Fibroblast of villous mesenchyme (primary cell): ENCODE measurements at places on chromosomes 12 and 14. TPM values are rescaled to one million over a fixed set of nuclear protein-coding genes. Genes with fewer than 3 reads are reported as not detected.

CCDC38 gene
- not detected in 2 replicates for total RNA-seq

CDKN1B gene
- 53.1 and 56.6 TPM in 2 replicates for total RNA-seq

DNA sequence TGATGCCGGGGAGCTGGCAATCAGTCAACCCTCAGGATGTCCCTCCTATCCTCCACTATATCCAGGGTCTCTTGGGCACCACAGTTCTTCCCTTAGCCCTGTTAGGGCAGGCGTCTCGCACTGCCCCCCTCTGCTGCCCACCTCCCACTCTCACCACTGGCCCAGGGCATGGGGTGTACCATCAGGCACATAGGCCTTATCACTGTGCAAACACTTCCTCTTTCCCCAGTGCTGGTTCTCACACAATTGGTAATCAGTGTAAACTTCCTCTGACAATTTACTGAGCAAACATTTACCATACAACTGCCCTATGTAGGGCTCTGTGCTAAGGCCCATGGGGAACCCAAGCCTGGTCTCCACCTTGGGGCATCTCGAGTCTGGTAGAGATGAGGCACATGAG lies 20.1 kb upstream of the TMED10 start:
- DNase-seq, result no peak

THTPA gene
- total RNA-seq, result 15.5 and 18.0 TPM in 2 replicates

DNA sequence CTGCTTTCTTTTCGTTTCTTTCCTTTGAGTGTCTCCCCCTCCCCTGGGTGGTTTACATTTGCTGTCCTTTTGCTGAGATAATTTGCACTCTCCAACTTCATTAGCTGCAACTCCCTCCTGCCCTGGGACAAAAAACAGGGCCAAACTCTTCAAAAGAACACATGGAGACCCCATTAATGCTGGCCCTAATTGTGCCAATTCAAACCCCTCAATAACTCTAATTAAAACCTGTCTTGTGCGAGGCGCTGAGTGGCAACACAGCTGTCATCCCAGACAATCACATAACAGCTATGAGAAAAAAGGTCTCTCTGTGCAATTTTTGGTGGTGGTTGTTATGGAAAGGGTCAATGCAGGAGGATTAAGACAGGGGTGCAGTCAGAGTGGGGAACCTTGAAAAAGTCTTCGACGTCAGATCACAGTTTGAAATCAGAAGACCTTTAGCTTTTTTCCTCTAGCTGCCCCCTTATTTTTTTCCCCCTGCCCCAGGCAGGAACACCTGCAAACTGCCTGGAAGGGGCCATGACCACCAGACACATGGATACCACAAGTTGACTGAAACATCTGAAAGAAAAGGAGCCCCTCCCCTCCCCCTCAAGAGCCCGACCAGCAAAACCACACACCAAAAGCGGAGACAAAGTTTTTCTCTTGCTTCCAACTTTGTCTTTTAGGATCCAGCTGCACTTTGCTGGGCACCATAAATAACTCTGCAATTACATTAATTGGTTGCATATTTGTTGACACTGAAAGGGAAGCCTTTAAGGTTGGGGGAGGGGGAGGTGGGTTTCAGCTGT lies 26.5 kb upstream of the SMOC1 start:
- DNase-seq, result no peak

P2RX2 gene
- total RNA-seq, result not detected in 2 replicates

DNA sequence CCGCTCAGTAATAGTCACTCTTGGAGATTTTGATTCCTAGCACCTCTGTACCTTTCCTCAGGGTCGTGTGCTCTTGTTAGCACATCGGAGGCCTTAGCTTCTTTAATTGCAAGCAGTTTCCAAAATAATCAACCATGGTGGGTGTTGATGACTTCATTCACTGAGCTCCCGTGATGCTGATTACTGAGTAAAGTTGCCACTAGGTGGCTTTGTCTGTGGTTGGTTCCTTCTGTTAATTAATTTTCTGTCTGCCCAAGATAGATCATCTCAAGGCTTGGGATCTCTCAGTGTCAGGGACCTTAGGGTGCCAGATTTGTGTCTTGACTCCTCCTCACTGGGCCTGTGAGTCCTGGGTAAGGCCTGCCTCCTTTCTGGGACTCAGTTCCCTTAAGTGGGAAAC lies 54.3 kb downstream of the PTPN11 start:
- peak; percentile 5 for DNase-seq

MYH7 gene
- not detected in 2 replicates for total RNA-seq

GRCh38 chr14:74737753-74738325 lies 24.9 kb downstream of the FCF1 start:
- peak; percentile 8 for DNase-seq

ESRRB gene
- not detected in 2 replicates for total RNA-seq

TAS2R14 gene
- 4.5 and 6.9 TPM in 2 replicates for total RNA-seq

DNA sequence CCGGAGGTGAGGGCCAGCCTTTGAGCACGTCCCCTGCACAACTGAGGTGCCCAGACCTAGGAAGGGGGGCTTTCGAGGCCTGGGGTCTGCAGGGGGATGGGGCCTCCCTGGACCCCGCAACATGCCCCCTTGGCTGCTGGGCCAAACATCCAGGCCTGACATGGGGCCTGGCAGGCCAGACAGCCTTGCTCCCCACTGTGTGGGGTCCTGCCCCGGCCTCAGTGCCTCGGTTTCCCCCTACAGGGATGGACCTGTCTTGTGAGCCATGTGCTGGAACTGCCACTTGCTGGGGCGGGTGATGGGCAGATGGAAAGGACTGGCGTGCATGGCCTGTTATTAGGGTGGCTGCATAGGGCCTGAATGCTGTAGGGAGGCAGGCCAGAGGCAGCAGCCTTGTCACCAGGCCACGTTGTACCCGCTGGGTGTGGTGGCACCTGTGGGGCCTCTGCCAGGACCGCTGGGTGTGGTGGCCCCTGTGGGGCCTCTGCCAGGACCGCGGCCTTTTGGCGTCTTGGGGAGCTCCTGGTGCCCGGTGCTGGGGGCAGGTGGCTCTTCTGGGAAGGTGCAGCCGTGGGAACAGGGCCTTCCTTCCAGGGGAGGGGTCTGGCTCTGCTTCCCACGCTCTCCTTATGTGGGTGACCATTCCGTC lies 20.4 kb downstream of the ASPG start:
- no peak for DNase-seq

- no peak for DNase-seq
Measured at GRCh38 chr12:120358412-120359100, 10.4 kb downstream of the MSI1 start.

GRCh38 chr12:66160704-66161103 lies 9.1 kb downstream of the TMBIM4 start:
- DNase-seq, result no peak

- no peak for DNase-seq
Measured at GRCh38 chr12:132407992-132408391, 78.6 kb upstream of the GALNT9 start.

- peak; percentile 88 for DNase-seq
Measured at GRCh38 chr14:73943083-73943482, 6.8 kb downstream of the FAM161B start.

TAS2R8 gene
- total RNA-seq, result 0.32 and 0.43 TPM in 2 replicates

DNA sequence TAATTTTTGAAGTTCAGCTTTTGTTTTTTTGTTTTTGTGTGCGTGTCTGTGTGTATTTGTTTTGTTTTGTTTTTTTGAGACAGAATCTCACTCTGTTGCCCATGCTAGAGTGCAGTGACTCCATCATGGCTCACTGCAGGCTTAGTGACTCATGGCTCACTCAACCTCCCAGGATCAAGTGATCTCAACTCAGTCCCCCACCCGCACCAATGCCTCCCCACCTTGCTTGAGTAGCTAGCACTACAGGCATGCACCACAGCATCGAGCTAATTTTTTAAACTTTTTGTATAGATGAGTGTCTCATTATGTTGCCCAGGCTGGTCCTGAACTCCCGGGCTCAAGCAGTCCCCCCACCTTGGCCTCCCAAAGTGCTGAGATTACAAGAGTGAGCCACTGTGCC lies 981.4 kb downstream of the BCL11B start:
- DNase-seq, result no peak

- DNase-seq, result peak; percentile 44
Measured at GRCh38 chr12:91327889-91328288, 145.3 kb upstream of the DCN start.

CLEC4C gene
- total RNA-seq, result not detected in 2 replicates

GRCh38 chr14:90573385-90574105 lies 176.7 kb downstream of the CALM1 start:
- peak; percentile 26 for DNase-seq

HEATR5A gene
- total RNA-seq, result 45.1 and 87.7 TPM in 2 replicates

DNA sequence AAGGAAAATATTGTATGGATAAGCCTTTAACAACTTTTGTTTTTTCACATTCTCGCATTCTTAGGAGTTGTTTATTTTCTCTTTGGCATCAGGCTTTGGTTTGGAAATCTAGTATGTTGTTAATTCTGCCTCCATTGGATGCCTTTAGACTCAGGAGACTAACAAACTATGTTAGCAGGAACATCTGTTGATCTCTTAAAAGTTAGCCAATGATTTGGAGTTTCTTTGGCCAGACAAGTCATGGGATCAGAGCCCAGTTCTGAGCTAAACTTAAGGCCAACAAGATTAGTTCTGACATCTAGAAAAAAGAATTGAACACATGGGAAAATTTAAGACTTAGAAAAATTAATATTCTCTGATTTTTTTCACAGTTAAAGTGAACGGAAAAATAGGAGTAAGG lies 35.3 kb upstream of the STRAP start:
- peak; percentile 72 for DNase-seq

GRCh38 chr12:75848431-75848925 lies 183.1 kb downstream of the PHLDA1 start:
- DNase-seq, result peak; percentile 54

- DNase-seq, result no peak
Measured at GRCh38 chr12:69966839-69967238, 141.8 kb downstream of the MYRFL start.
